DMS 273 treated with DMSO at 0.1 percent for 48 hours (cell line): ENCODE measurements at places on chromosomes 1 and 21.
A peak's percentile ranks its signal among the peaks of the same experiment; 100 is the strongest.

DNA sequence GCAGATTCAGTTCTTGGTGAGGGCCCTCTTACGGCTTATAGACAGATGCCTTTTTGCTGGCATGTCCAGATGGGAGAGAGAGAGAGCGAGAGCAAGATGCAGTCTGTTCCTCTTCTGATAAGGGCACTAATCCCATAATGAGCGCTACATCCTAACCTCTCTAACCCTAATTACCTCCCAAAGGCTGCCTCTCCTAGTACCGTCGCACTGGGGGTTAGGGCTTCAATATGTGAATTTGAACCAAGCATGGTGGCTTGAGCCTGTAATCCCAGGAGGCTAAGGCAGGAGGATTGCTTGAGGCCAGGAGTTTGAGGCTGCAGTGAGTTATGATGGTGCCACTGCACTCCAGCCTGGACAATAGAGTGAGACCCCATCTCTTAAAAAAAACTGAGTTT, 10.5 kb upstream of the SDE2 start:
- DNase-seq: peak; percentile 65

DNA sequence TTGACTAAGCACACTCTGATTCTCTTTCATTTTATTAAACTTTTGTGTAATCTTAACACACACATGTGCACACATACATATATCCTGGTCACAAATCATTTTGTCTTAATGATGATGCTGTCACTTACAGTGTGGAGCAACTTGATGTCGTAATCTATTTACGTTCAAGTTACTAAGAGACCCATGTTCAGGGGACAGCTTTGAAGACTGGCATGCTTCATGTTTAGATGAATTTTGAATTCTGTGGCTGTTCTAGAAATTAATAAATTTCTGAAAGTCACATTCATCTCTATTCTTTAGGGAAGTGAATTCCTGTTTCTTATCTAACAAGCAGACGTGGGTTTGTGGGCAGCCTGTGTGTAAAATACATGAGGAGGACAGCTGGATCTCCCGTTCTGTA, 1637.8 kb downstream of the PLA2G4A start:
- DNase-seq: no peak

DNA sequence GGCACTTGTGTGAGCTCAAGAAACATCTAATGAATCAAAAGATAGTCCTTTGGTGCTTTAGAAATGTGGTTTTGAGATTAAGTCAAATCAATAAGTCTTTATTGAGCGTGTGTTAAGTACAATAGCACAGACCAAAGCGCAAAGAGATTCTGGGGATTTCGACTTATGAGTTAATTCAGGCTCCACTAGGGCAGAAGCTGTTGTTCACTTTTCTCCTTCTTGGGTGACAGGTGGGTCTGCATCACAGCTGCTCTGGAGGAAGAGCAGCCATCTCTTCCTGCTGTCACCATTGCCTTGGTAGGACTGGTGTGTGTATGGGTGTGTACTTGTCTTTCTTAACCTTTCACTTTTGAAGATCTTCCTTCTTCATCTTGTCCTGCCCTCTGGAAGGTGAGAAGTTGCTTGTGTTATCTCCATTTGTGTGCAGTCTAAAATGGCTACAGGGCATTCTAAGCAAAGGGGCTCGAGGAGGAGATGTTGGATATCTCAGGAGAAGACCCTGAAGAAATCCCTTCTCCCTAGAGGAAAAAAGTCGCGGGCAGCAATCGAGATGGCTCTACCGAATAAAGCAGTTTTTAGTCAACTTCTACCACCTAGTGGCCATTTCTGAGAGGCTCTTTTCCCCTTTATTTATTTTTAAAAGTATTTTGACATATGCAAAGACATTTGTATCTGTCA, 22.9 kb upstream of the DISC1 start:
- DNase-seq: peak; percentile 52

DNA sequence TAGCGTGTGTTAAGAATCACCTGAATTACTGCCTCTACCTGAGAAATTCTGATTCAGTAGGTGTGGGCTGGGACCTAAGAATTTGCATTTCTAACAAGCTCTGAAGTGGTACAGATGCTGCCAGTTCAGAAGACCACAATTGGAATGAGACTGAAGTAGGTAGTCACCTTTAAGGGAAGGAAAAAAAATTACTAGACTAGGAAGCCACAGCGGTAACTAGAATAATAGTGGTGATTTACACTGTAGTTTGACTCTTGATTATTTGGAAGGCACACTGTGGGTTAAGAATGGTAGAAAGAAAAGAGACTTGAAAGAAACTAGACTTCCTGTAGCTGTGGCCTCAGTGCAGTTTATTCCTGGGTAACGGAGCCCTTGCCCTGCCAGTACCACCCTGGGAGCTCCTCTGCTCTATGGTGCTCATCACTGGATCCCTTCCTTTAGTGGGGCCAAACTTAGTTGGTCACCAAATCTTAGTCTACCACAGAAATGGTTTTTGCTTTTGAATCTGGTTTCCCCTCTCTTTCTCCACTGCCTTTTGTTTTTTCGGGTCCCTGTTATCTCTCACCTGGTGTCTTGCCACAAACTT, 43.6 kb downstream of the ARID1A start:
- DNase-seq: no peak

DNA sequence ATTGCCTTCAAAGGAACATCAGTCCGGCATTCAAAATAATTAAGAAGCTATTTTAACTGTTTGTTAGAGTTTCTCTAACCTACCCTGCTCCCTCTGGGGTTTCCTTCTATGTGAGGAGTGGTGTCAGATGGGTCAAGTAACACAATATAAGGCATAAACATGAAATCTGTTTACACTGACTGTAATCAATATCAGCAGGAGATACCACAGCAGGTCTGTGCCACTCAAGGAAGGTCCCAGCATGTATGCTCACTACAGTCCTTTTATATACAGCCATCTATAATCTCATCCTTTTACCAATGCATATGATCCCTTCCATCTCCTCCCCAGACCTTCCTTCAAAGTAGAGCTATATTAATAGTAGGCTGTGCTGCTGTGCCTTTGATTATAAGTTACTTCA, 25.4 kb downstream of the EEIG2 start:
- no peak for DNase-seq

GRCh38 chr1:190792873-190793272, 315.2 kb upstream of the BRINP3 start:
- DNase-seq: no peak

- DNase-seq: no peak
Observed at GRCh38 chr1:108861566-108861965, 4.7 kb upstream of the AKNAD1 start.

GRCh38 chr1:195434566-195435203, 1173.6 kb downstream of the KCNT2 start:
- no peak for DNase-seq

GRCh38 chr1:5992814-5993555, 760 bp upstream of the NPHP4 start:
- no peak for DNase-seq

GRCh38 chr1:43949678-43950077, 2.9 kb downstream of the IPO13 start:
- no peak for DNase-seq

DNA sequence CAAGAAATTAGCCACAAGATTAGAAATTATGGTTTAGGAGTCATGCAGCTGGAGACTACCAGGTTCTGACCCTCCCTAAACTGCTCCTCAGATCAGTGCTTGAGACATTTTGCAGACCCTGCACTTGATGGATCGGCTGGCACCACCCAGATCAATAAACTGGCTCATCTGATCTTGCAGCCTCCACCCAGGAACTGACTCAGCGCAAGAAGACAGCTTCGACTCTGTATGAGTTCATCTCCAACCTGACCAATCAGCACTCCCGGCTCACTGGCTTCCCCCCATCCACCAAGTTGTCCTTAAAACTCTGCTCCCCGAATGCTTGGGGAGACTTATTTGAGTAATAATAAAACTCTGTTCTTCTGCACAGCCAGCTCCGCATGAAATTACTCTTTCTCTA, 40.0 kb downstream of the L1TD1 start:
- DNase-seq: no peak

- DNase-seq: no peak
Observed at GRCh38 chr1:167512046-167512654, 6.2 kb downstream of the CD247 start.

DNA sequence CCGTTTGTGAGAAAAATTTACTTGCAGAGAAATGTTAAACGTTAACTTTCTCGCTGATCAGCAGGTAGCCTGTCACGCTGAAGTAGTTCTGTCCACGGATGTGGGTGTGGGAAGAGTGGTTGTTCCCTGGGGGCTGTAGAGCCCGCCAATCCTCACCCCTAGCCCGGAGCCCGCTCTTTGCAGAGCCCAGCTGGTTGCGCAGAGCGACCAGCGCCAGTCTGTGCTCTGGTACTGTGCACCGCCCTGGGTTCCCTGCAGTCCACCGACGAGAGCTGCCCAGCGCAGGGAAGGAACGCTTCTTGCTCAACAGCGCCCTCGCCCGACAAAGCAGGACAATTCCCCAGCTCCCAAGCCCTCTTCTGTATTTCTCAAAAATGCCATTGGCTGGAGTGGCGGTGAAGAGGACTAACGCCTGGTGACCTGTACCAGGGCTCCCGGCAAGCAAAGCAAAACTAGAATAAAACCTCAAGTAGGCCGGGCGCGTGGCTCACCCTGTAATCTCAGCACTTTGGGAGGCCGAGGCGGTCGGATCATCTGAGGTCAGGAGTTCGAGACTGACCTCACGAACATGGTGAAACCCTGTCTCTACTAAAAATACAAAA, 3.3 kb downstream of the RIPPLY3 start:
- peak; percentile 81 for DNase-seq

GRCh38 chr1:17119076-17119772, at the start of gene PADI2:
PADI2 (minus strand) TSS chr1:17119451; CDS start chr1:17119371, 80 bp downstream.
- DNase-seq: no peak

GRCh38 chr1:52157582-52157981, 15.7 kb downstream of the ZFYVE9 start:
- DNase-seq: no peak

DNA sequence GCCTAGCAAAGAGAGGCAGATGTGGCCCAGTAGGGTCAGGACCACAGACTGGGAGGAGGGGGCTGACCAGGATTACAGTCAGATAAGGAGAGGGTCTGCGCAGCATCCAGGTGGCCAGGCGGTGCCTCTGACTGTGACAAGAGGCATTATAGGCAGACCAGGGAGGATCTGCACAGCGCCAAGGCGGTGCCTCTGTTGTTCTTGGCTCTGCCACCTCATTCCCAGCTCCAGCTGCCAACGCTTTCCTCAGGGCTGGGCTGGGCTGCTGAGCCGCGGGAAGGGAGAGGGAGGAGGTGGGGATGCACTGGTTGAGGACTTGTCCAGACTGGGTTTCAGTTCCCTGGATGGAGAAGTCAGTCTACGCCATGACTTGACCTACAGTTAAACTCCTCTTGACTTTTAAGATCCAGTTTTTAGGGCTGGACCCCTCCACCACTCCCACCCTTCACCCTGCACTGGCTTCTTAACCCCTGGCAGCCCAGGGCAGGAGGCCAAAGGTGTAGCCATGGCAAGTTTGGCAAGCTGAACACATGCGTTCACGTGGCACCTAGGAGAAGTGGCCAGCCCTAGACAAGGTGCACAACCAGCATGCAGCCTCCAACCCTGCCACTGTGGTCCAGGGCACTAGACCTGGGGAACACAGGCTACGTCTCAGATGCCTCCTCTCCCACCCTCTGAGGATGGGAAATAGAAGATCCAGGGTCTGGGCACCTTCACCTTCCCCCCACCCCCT, 4.5 kb upstream of the CRABP2 start:
- DNase-seq: peak; percentile 56

GRCh38 chr1:15370781-15371520, 38.7 kb upstream of the EFHD2 start:
- no peak for DNase-seq

- DNase-seq: no peak
Observed at GRCh38 chr1:155125946-155126555, 1.6 kb upstream of the EFNA1 start.

- DNase-seq: no peak
Observed at GRCh38 chr1:204499511-204500468, 5.2 kb upstream of the PIK3C2B start.

GRCh38 chr1:202012544-202013478, 2.4 kb downstream of the ELF3 start:
- DNase-seq: no peak

GRCh38 chr1:200415789-200416593, 6.2 kb upstream of the ZNF281 start:
- DNase-seq: no peak

GRCh38 chr21:39319251-39319756, 5.9 kb upstream of the BRWD1 start:
- no peak for DNase-seq

- DNase-seq: no peak
Observed at GRCh38 chr21:15875286-15875685, 145.5 kb downstream of the USP25 start.

DNA sequence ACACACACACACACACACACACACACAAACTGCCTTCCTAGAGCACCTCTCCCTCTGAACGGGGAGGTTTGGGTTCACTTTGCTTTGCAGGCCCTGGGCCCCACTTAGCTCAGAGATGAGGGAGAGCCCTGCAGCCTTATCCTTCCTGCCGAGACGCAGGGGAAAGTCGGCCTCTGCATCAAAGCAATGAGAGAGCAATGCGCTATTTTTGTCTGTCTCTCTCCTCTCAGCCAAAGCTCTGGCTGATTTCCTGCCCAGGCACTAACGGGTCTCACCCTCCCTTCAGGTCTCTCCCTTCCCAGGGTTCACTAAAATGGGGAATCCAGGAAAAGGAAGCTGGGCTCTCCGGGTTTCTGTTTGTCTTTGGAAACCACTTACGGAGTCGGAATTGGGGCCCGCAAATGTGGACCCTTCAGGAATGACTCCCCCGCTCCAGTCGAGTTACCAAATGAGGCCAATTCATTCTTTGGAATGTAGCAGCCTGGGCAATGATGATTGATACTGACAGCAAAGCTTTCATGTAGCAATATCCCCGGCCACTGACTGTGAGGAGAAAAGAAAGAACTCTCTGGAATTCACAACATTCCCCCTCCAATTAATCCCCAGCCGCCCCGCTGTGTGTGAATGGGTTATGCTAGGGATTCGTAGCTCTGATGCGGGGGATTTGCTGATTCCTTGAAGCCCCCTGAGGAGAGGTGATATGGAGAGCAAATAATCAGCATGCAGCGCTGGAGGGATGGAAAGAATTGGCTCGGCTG, 61.5 kb upstream of the WLS start:
- no peak for DNase-seq

GRCh38 chr1:222240536-222241181, 307.2 kb downstream of the HHIPL2 start:
- peak; percentile 87 for DNase-seq

GRCh38 chr1:55559161-55559611, 344.0 kb upstream of the USP24 start:
- peak; percentile 22 for DNase-seq

DNA sequence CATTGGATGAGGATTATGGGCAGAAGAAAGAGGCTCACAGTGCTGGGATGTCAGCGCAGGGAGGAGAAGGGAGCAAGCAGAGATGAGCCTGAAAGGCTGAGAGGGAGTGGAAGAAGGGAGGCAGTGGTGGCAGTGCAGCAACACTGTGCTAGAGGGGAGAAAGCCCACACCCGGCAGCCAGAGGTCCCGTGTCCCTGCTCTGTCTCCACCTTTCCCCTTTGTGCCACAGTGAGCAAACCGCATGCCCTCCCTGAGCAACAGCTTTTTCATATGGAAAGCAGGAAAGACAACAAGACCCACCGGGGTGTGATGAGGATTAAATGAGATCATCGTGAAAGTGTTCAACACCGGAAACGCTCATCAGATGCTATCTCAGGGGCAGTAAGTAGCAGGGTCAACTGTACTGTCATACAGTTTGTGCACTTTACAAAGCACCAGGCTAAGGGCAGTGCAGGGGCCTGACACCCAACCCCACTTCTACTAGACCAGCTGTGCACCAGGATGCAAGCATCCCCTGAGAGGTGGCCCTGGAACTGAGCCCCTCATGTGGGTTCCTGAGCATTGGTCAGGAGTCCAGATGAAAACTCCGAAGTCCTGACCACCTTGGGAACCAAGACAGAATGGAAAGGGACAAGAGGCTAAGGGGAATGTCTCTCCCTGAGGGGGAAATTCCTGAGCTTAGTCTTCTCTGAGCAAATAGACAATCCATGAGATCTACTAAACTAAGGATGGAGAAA, 9.1 kb downstream of the NHLH1 start:
- no peak for DNase-seq
